NCI-H748 treated with DMSO at 0.1 percent for 48 hours (cell line): ENCODE measurements at places on chromosomes 5 and 9.

GRCh38 chr5:23703940-23704855 lies 196.8 kb downstream of the PRDM9 start:
- DNase-seq, result peak; percentile 97

DNA sequence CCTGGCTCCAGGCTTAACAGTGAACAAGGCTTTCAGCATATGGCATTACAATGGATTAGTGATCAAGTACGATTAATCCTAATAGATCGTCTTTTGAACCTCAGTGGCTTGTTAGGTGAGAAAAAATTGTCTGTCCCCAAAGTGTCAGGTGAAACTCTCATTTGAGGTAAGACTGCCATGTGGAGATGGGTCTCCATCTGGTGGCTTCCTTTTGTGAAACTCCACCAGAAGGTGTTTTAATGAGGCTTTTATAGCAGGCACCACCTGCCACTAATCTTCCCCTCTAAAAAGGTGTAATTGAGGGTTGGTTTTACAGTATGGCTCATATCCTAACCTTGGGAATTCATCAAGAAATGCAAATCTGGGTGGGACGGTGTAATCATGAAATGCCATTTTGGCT lies 471.1 kb upstream of the MPDZ start:
- DNase-seq, result peak; percentile 79

DNA sequence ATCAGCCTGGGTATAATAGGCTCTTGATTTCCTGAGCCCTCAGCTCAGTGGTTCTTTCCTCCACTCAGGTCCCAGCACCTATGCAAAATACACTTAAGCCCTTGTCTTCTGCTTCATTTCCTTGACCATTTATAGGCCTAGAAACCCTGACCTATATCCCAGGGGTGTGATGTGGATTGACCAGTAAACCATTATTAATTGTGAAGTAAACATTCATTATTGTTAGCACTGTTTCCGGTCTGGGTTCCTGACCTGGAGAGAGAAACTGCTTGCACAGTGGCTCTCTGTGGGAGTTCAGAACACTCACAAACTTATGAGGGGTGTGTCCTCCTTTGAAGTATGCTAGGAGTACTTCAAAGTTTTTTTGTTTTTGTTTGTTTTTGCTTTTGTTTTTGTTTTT lies 19.6 kb upstream of the TOMM5 start:
- DNase-seq, result no peak

GRCh38 chr5:78560000-78560855 lies 88.3 kb downstream of the LHFPL2 start:
- DNase-seq, result no peak

DNA sequence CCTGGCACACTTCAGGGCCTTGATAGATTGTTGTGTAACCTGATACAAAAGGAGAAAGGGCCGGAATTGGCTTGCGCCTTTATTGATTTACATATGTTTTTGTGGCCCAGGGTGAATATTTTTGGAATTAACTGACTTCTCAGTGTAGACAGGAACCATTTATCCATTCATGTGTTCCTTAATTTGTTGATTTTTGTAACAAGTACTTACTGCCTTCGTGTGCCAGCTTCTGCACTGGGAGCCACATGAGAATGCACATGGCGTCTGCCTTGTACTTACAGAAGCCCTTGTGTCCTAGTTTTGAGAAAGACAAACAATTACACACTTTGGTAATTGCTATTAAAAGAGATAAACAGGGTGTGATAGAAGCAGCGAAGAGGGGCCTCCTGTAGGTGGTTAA lies 26.4 kb downstream of the EHMT1 start:
- no peak for DNase-seq

- no peak for DNase-seq
These were observed 36.2 kb downstream of the SH3PXD2B start for GRCh38 chr5:172417983-172418630.

- DNase-seq, result no peak
These were observed 9.2 kb upstream of the HABP4 start for GRCh38 chr9:96440671-96441199.

GRCh38 chr5:171957591-171958251 lies 48.7 kb downstream of the FBXW11 start:
- DNase-seq, result no peak

DNA sequence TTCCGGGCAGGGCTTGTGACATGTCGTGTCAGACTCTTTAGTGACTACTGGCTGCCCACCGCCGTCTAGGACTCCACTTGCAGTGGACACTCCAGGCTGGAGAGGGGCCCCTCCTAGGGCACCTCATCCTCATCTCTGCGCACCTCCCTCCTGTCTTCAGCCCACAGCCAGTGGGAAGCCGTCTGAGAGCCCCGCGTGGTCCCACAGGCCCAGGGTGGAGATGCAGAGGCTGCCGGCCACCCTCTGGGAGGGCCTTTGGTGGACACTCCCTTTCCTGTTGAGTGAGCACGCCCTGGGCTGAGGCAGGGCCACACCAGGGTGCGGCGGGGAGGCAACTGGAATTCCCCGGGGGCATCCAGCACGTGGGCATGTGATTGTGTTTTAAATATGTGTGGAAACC lies 80.5 kb downstream of the IRX2 start:
- DNase-seq, result no peak

DNA sequence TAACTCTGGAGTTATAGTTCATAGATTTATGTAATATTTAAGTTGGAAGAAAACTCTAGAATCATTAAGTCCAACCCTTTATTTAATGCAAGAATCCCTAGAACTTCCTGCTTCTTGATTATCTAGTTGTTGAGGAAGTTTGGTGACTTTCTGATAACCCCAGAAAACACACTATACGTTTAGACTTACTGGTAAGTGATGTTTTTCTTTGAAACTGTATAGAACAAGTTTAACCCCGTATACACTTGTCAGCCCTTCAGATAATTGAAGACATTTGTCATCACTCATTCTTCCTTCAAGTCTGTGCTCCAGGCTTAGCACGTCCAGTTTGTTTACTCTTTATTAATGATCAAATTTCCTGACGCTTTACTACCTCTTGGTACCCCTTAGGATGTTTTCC lies 9.0 kb downstream of the NDUFS4 start:
- DNase-seq, result no peak

DNA sequence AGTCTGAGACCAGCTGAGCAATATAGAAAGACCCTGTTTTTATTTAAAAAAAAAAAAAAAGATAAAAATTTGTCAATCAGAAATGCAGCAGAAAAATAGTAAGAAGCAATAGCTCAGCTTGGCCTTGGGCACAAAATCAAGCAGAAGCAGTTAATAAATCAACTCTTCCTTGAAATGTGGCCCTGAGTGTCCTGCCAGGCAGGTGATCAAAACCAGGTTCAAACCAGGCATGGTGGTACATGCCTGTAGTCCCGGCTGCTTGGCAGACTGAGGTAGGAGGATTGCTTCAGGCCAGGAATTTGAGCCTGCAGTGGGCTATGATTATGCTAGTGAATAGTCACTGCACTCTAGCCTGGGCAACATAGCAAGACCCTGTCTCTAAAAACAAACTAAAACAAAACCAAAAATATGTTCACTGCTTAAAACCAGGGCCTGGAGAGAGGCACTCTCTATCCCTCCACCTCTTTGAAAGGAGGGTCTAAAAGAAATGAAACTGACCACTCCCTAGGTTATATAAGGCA lies 27.9 kb upstream of the KLF9 start:
- no peak for DNase-seq

- no peak for DNase-seq
These were observed 45.5 kb downstream of the PUM3 start for GRCh38 chr9:2798423-2798822.

- no peak for DNase-seq
These were observed 7.8 kb downstream of the LCN9 start for GRCh38 chr9:135670721-135671590.

GRCh38 chr5:71924325-71924724 lies 182.9 kb upstream of the MAP1B start:
- DNase-seq, result no peak

DNA sequence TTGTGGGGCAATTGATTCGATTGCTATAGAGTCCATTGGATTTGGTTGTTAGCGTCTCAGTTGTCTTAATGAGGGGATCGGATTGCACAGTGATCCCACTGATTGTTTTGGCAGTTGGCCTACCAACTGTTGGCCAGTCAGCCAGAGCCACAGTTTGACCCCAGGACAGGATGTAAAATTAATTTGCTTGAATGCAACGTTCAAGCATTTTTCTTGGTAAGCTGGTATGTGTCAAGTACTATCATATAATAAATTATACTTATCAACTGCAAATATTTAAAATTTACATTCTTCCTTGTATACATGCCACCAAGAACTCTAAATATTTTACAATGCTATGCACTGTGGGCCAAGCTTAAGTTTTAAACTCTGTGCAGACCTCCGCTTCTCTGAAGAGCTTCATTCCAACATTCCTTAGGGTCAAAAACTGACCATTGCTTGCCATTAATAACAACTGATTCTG lies 80.4 kb upstream of the OSMR start:
- peak; percentile 59 for DNase-seq

- DNase-seq, result no peak
These were observed 2075.3 kb upstream of the C9orf72 start for GRCh38 chr9:29648601-29649000.

- DNase-seq, result no peak
These were observed 28.6 kb upstream of the TAS2R1 start for GRCh38 chr5:9658706-9659105.

GRCh38 chr5:78638973-78639669 lies 9.5 kb downstream of the LHFPL2 start:
- DNase-seq, result no peak

DNA sequence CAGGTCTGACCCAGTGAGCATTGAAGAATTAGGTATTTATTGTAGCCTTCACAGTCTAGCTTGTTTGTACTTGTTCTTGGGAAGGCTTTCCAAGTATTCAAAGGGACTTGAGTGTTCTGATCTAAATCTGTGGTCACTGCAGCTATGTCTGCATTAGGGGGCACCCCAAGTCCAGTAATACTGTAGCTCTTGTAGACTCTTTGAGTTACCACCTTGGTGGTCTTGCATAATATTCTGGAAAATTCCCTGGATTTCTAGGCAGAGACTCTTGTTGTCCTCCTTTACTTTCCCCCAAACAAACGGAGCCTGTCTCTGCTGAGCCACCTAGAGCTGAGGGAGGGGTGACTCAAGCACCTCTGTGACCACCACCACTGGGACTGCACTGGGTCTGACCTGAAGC lies 149.5 kb upstream of the DHFR start:
- DNase-seq, result no peak
